HAP-1 (cell line): ENCODE measurements at places on chromosomes 3 and 15.
A peak's percentile ranks its signal among the peaks of the same experiment; 100 is the strongest.

- DNase-seq, result no peak
These were observed 21.2 kb upstream of the SIAH2 start for GRCh38 chr3:150783920-150784746.

DNA sequence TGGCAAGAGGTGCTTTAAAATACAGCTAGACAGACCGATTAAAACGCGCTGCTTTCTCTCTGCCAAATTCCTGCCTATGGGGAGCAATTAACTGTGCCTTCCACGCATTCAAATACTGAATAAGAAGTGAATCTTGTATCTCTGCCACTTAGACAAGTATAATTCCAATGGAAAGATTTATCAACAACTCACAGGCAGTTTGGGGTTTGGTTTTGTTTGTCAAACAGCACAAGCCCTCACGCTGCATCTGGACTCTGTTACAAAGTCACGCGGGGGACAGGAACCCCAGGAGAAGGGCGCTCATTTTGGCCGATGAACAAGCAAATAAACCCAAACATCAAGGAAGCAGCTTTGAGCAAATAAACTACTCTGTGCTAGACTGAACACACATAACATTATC, 61.8 kb upstream of the TMCO5A start:
- DNase-seq, result no peak

DNA sequence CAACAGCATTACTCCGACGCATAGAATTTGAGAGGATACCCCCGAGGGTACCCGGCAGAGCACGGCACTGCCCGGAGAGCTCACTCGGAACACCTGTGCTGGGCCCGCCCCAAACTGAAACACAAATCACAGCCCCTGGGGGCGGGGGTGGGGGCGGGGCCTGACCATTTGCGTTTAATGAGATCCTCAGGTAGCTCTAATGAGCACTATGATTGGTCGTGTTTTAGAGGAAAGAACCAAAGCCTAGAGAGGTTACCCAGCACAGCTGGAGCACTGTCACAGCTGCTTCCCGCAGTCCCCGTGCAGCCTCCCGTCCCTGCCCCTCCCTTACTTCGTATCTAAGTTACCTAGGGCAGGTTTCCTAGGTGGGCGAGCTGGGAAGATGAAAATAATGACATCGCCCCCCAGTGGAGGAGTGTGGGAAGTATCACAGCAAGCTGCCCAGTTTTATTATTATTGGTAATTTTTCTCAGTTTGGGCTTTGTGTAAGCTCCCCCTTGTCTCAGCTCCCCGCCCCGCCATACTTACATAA, 187.1 kb downstream of the PDE8A start:
- DNase-seq, result peak; percentile 58

DNA sequence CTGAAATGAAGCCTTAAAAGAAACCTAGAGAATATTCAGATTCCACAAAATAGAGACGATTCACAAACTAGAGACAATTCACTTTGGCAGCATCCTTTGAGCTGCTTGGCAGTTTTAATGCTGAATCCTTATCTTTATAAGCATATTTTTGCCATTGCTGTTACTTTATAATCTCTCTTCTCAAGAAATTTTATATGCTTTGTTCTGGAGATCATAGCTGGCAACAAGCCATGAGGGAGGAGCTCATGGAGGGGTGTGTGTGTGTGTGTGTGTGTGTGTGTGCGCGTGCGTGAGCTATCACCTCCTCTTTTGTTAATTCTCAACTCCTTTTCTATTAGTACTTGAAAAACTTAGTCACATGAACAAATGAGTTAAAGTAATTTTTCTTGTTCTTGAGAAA, 495.0 kb upstream of the RGMA start:
- no peak for DNase-seq

DNA sequence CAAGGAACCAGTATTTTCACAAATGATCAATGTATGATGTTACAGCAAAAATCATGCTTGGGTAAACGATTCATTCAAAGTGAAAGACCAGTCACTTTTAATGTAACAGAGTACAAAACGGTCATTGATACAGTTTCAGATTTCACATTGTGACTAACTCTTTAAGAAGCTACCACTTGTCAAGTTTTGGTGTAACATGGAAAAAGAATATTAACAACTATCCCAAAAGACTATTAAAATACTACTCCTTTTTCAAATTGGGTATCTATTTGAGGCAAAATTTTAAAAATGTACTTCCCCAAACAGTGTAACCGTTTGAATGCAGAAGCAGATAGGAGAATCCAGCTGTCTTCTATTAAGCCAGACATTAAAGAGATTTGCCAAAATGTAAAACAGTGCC, 31.7 kb downstream of the AKAP13 start:
- DNase-seq, result no peak

DNA sequence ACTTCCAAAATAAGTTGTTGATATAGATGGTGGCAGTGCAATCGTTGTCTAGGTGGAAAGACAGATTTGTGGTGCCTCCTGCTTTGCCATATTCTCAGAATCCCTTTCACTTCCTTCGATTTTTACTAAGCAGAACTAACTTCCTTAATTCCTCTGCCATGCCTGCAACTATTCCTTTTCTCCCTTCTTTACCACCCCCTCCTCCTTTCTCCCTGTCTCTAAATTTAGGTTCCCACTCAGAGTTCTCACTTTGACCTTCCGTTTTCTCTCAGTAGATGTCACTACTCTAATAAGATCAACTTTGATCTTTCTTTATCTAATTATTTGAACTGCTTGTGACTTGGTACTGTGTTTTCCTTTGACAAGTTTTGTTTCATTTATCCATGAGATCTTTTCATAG, 351.2 kb downstream of the LPP start:
- DNase-seq, result no peak

DNA sequence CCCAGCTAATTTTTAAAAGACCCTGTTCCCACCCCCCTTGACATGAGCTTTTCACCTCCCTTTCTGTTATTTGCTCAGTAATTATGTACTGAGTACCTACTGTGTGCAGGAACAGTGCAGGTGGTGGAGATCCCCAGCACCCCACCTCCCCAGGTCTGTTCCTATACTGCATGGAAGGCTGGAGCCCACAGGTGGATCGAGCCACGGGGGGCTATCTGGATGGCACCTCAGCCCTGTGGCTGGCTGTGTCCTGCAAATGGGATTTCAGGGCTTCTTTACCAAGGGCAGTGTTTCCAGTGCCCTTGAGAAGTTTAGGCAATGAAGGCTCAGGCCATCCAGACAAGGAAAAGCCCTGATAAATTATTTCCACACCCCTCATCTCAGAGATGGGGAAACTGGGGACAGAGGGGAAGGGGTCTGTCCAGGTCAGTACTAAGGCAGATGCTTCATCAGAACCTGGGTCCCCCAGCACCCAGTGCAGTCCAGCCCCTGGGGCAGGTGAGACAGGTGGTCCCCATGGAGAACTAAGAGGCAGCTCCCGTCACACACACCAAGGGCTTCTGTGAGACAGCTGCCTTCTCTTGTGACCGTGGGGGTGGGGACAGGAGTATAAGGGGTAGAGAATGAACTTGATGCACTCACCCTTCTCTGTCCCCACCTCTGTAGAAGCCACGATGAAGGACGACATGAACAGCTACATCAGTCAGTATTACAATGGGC, 109.6 kb downstream of the ETFA start:
- no peak for DNase-seq

DNA sequence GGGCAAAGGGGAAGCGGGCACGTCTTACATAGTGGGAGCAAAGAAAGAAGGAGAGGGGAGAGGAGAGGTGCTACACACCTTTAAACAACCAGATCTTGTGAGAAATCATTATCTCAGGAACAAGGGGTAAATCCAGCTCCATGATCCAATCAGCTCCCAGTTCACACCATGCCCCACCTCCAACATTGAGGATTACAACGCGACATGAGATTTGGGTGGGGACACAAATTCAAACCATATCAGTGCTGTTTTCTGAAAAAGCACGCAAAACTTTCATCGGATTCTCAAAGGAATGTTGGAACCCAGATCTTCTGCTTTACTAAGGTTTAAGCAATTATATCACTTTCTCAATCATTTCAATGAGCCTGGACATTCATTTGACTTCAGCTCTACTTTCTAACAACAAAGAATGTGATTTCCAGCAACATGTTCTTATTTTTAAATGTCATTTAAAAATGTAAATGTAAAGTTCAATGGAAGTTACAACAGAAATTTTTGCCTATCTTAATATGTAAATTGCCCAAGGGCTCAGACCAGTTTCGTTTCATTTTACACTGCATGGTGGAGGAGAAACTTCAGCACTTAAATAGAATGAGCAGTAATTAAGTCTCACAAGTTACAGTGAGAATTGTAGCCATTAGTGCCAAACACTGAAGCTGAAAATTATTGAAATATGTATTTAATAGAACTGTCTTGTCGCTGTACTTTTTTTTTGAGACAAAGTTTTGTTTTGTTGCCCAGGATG, 8.4 kb upstream of the CCDC54 start:
- no peak for DNase-seq

- no peak for DNase-seq
These were observed 15.1 kb downstream of the CLDN1 start for GRCh38 chr3:190307164-190307545.

DNA sequence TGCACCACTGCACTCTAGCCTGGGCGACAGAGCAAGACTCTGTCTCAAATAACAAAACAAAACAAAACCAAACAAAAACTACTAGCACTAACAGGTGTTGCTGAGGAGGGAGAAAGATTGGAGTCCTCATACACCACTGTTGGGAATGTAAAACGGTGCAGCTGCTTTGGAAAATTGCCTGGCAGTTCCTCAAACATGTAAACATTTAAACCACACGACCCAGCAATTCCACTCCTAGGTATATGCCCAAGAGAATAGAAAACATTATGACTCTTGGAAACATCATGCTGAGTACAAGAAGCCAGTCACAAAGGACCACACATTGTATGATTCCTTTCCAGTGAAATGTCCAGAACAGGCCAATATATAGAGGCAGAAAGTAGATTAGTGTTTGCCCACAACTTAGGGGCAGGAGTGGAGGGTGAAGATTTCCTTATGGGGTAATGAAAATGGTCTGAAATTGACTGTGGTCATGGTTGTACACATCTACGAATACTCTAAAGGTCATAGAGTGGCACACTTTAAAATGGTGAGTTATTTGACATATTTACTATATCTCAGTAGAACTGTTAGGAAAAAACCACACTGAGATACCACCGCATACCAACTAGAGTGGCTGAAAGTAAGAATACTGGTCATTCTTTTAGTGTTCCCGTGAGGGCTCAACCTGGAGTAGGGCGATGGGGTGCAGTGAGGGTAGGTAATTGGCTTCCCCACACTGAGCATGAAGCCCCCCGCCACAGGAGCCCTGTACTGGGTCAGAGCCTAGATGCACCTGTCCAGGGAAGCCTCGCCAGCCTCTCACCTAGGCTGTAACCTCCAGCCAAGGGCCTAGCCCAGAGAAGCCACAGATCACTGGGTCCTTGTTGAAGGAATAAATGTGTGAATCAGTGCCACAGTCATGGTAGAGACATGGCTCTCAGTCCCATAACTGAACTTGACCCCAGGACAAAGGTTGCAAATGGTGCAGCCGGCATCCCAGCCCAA, 131.1 kb downstream of the NUP210 start:
- no peak for DNase-seq

DNA sequence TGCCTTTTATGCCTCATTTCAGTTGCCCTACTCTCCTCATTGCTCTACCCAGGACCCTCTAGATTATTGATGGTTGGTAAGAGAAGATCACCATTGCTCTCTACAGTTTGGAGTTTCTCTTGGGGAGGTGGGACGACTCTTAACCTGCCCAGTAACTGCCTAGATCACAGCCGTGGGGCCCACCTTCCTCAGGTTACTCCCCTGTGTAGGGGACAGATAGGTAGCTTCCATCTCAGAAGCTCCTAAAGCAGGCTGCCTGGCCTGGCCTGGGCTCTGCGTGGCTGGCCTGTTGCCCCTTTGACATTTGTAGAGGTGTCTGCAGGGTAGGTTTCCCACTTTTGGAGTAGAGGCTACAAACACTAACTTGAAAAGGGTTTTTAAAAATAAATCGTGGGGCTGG, 42.7 kb downstream of the TRIM71 start:
- DNase-seq, result no peak
